ENCODE measurements at places on chromosomes 1 and 21.

GRCh38 chr1:10776190-10776905 lies 20.1 kb downstream of the CASZ1 start:
- no peak for DNase-seq

DNA sequence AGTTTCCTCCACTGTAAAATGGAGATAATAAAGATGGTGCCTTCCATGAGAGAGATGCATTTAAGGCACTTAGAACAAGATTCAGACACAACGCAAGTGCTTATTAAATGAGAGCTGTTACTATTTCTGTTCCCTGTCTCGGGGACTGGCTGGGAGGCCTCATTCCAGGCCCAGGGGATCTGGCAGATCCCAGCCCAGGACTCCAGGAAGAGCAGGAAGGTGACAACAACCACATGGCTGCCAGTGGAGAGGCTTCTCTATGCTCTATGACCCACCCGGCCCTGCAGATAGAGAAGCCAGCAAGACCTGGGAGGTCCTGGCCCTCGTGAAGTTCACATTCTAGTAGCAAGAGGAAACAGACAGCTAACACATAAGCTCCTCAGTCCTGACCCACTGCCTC lies 175.5 kb downstream of the ACTL8 start:
- DNase-seq = no peak

DNA sequence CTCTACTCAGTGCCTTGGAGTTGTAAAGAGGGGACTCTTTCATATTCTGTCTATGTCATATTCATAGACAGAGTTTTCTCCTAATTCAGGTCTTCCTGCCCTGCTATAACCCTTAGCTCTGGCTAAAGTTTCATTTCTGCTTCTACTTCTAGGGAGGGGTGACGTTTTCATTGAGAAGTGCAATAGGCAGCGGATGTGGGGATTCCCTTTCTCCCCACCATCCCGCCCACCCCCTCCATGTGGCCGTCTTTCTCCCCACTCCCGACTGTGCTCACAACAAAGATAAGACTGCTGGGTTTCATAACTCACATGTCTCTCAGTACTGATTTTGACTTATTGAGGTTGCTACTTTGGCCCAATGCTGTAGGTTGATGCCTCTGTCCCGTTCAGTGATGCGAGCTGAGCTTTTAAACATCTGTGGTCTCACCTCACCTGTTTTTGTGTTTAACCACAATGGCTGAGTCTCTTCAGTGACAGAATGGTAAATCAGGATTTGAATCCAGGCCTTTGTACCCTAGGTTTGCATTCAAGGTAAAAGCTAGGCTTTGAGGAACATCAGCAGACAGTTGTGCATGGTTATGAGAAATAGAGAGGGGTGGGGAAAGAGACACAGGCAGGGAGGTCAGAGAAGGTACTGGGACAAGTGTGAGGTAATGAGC lies 7.8 kb upstream of the KIF14 start:
- DNase-seq = no peak

DNA sequence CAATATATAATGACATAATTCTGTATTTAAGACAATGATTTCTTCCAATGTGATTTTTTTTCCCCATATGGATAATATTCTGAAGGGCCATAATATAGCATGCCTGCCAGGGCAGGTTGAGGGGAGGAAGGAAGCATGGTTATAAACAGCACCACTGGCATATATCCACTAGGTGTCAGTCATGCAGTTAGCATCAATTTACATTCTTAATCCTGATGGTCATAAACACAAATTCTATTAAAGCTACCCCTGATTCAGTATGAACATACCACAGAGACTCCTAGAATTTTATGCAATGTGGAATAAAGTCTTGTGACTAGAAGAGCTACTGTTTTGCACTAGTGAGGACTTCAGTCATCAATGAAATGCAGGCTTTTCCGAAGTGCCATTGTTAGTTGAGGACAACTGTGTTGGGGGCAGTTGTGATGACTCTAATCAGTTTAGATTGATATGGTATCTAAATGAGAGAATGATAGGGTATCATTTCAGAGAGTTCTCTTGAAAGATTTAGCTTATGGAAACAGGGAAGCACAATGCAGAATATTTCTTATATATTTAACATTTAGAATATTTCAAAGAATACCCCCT lies 342.7 kb upstream of the NR5A2 start:
- peak; percentile 50 for DNase-seq

DNA sequence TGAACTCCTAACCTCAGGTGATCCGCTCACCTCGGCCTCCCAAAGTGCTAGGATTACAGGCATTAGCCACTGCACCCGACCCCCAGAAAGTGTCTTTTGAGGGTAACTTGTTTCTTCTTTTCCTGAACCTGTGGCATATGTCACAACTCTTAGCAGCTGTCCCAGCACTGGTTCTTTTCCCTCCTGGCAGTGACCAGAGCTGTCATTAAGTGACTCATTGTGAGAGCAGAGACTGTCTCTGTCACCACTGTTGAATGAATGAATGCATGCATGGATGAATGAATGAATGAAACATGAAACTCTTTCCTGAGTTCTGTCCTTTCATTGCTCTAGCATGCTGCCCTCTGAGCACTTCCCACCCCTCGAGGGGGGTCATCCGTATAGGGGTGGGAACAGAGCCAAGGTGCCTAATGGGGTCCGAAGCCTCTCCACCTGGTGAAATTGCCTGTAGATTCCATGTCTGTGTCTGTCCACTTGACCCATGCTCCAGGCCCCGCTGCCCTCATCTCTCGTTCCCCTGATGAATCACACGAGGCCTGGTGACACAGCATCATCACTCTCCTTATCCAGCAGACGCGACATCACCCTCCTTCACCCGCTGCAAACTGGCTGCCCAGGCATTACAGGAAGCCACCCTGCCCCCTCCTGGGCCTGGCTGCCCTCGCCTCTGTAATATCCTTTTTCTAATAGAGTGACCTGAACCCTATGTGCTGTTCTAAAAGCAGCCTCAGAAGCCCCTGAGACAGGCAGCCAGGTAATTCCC lies 75.0 kb downstream of the IGSF21 start:
- peak; percentile 23 for DNase-seq

DNA sequence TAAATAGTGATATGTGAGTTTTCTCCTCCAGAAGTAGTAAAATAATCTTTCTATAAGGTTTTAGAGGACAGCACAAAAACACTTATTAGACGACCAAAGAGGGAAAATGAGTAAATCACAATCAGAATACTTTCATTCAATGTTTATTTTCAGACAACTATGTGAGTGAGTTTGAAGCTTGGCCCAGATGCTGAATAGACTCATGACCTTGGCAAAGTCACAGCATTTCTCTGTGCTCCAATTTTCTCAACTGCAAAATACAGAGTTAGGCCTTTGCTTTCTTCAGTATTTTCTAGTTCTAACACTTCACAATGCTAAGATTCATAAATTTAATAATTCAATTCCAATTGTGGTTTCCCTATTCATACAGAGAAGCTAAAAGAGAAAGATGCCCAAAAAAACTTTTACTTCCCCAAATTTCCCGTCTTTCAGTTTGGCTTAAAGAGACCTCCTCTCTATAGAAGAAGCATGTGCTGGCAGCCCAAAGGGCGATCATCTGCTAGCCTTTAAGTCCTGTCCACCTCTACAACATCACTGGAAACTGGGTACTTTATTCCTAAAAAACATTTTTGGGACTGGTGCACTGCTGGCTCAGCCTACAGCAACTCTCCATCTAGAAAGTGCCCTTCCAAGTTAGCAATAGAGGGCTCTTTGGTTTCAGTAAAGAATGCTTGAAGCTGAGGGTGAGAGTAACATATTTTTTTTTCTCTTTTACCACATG lies 116.8 kb upstream of the GORAB start:
- no peak for DNase-seq

DNA sequence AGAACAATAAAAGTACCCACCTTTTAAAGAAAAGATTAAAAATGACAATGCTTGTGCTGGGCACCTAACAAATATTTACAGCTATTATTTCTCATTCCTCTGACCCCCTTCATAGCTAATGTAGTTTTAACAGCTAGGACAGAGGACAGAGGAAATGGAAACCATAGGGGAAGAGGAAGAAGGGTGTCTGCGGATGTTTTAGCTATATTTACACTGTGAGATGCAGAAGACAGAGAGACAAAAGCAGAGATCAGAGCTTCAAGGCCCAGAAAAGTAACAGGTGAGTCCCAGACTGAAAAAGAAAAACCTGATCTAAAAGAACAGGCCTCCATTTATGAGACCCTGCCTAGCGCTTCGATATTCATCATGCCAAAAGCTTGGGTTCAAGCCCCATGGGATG lies 72.0 kb downstream of the ZNF281 start:
- DNase-seq = no peak

GRCh38 chr1:88973520-88974137 lies 18.8 kb downstream of the KYAT3 start:
- DNase-seq = peak; percentile 12

All from urothelium cell line (cell line).